ENCODE measurements at places on chromosomes 7 and 10.

GRCh38 chr10:90947030-90947960 lies 26.4 kb upstream of the ANKRD1 start:
- DNase-seq, result no peak

DNA sequence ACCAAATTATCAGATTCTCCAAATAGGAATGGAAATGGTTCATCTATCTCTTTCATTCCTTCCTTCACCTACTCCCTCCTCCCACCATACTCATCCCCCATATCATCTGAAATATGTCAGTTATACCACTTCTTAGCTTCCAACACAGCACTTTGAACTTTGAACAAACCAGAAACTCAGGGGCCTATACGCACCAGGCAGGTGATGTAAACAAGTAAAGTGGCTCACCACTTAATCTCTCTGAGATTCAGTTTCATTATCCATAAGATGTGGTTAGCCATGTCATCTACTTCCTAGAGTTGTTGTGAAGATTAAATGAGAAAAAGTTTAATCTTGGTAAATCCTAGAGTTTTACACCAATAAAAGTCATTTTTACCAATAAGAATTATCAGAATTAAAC lies 65.9 kb upstream of the LRRN3 start:
- DNase-seq, result no peak

DNA sequence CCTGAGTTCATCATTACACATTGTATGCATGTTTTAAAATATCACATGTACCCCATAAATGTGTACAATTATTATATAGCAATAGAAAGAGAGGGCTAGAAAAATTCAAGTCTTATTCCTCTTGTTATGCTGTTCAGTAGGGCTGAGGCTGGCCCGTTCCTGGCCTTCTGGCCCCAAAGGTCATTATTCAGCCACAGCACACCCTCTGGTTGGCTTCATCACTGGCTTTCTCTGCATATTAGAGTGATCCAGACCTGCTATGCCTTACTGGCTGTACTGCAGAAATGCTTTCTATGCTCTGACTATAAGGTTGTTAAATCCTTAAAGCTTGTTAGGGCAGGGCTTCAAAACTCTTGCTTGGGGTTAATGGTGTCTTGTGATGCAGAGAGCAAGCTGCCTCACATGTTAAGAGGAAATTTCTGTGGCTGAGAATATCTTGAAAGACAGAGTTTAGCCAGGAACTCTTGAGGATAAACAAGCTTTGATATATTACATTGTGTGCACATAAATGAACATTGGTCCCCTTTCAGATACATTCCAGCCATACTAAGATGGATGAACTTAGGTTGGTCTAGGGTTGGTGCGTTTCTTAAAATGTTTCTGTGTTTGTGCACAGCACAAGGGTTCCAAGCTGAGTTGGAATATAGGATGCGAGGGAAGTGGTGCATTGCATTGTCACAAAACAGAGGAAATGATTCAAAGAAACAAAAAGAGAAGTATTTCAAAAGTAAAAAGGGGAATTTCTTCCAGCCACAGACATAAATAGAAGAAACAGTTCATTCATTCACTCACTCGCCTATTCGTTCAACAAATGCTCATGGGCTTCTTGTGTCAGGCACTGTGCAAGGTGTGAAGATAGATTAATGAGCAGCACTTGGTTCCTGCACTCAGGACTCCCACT lies 61.6 kb upstream of the WDR11 start:
- no peak for DNase-seq

- DNase-seq, result no peak
These were observed 359.8 kb upstream of the KLF6 start for GRCh38 chr10:4144817-4145216.

GRCh38 chr10:30098629-30099028 lies 39.2 kb upstream of the JCAD start:
- DNase-seq, result no peak

DNA sequence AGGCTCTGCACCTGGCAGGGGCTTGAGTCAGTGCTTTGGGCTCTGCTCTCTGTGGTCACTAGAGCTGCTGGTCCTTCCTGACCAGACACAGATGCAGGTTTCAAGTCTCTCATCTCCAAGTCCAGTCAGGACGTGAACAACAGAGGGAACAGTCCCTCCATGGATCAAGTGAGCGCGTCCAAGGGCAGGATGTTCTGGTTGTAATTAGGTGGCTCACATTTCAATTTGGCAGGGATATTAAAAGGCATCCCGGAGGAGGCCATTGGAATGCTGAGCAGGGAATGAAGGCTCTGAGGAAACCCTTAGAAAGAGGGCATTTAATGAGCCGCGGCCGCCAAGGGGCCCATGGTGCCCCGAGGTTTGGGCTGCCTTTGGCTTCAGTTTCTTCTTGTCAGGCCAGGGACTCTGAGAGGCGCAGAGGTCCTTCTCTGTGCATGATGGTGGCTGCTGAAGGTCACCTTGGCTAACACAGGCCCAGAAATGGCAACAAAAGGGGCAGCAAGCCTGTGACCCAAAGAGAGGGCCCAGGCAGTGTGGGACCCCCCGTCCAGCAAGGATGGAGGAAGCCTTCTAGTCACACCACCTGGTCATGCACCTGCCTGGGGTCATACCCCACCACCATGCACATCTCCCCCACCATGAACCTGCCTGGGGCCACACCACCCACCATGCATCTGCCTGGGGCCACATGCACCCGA lies 30.7 kb upstream of the INPP5A start:
- peak; percentile 64 for DNase-seq

DNA sequence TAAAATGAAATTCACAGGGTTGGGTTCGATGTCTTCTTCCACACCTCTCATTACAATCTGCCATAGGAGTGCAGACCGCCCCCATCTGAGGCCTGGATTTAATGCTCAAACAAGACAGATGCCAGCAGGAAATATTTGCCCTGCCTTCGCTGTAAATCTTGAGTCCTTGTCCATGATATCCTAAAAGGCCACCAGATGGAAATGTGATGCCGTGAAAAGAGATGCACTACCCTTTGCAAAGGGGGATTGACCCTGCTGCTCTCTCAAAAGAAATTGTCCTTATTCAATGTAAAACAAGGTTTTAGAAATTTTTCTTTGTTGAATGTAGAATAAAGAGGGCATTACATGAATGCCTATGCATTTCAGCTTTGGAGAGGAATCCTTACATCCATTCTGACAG lies 37.5 kb downstream of the AGAP4 start:
- DNase-seq, result no peak

GRCh38 chr10:740936-741431 lies 51.5 kb upstream of the DIP2C start:
- no peak for DNase-seq

- DNase-seq, result no peak
These were observed at the start of gene MALRD1 for GRCh38 chr10:19048489-19048888. TSS of gene MALRD1 (plus strand) at chr10:19048801. CDS start at chr10:19048939, 138 bp downstream.

GRCh38 chr7:47211519-47211973 lies 370.4 kb downstream of the TNS3 start:
- DNase-seq, result no peak

DNA sequence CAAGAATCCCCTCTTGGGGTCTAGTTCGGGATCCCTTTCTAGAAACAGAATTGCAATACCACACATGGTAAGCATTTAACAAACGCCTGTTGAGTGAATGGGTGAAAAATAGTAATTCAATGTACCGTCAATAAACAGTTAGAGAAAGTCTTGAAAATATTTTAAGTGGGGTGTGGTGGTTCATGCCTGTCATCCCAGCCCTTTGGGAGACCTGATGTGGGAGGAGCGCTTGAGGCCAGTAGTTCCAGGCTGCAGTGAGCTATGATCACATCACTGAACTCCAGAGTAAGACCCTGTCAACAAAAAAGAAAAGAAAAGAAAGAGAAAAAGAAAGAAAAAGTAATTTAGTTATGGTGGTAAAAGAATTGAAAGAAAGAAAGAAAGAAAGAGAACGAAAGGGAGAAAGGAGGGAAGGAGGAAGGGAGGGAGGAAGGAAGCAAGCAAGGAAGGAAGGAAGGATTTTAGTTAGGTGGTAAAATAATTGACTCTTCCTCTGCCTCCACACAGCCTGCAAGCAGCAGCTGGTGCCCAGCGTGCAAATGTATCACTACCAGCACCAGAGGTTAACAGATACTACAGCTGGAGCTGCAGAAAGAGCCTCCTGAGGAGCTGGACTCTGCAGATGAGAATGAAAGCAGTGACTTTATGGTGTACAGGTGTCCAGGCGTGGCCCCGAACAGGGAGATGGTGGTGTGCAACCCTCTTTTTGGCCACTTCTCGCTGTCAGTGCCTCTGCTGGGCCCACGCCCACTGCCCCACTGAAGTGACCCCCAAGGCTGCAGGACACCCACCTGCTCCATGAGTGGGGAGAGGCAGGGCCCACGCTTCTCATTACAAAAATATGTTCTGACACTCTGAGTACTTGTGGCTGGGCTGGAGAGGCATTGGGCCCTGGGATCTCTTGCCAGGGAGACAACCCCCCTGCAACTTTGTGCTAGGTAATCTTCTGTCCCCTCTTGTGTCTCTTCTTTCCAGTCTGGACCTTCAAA lies 135.4 kb downstream of the BAMBI start:
- no peak for DNase-seq

DNA sequence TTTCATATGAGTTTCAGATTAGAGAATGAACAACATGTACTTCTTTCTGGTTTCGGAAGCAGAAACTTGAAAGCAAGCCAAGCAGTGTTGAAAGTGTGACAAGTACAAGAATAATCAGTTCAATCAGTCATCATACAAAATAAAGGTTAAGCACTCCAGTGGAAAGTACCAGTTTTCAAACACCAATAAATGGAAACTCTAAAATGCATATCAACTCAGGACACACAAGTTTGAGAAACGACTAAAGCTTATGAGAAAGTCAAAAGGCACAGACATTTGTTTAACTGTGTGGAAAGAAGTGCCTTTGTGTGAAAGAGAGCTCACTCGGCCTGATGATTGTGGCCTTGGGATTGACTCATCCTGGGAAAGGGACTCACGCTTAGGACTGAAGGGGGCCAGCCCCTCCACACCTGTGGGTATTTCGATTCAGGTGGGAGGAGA lies 60.6 kb upstream of the AKR1C1 start:
- no peak for DNase-seq

GRCh38 chr7:127941476-127942210 lies 89.6 kb downstream of the LRRC4 start:
- no peak for DNase-seq

GRCh38 chr7:51077316-51077986 lies 239.2 kb downstream of the COBL start:
- DNase-seq, result no peak

DNA sequence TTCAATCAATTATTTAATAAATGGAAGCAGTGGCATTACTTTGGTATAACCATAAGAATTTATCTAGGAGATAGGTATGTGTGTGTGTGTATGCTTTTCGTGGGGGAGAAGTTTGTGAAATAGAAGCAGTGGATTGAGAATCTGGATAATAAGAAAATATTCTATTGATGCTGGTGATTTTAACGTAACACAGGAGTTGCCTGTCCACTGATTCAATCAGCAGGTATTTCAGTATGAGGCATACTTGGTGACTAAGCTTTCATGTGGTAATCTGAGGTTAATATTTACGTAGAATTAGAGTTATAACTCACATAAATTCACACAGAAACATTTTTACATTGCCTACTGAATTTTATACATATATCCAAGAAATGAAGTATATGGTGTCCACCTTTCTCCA lies 568.0 kb downstream of the ZWINT start:
- no peak for DNase-seq

DNA sequence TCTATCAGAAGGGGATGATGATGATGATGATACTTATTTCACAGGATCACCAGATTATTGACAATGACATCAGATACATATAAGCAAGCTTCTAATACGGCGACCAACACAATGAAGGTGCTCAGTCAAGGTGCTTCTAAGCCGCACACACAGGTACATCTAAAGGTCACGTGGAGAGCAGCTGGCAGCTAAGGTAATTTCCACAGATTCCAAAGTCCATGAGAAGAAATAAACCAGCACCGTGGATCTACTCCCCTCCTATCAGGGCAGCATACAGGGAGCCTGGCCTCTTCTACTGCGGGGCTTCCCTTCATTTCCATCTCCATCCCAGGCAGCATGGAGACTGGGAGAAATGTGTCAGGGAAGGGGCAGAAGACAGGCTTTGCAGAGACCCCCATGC lies 37.5 kb downstream of the DENND11 start:
- DNase-seq, result no peak

- DNase-seq, result no peak
These were observed 20.7 kb downstream of the ABI1 start for GRCh38 chr10:26839966-26840627.

DNA sequence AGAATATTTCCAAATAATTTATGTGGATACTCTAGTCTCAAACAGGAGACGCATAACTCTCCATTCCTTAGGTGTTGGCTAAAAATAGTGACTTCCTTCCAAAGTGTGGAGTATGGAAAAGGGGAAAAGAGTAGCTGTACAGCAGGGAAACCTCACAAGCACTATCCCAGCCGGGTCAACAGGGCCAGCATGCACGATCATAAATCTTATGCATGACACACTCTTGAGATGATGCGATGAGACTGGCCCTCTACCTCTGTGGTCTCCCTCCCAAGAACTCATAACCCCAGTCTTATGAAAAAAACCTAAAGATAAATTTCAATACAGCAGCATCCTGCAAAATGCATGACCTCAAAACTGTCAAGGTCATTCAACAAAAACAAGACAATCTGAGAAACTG lies 197.3 kb downstream of the TEX36 start:
- DNase-seq, result no peak

DNA sequence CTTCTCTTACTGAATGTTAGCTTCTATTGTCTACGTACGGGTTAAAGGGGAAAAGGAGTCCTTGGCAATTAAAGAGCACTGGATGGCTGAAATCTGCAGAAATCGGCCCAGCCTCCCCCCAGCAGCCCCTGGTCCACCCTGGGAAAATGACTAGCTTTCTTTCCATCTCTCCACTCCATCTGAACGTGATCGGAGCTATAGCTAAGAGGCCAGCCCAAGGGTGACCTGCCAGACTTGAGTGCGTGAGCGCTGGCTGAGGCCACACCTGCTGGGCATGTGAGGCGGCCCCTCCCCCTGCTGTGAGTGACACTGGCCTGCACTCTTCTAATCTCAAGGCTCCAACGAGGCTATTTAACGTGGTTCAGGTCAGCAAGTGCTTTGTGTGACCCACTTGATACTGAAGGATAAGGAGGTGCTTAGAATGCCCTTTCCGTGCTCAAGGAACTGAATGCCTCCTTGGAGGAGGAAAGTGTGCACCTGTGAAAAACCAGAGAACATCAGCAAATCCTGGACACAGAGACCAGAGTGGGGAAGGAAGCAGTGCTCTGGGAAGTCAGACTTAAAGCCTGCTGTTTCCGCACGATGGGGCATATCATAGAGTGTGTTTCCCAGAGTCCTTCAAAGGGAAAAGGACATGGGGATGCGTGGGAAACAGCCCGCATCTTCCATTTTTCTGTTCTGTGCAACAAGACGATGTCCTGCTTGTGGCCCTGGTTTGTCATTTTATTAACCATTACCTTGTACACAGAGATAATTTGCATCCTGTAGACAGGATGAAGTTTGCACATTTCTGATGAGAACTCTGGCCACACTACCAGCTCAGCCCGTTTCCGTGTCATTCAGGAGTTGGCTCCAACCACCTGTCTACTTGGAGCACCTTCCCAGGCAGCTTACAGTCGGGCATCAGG lies 12.5 kb upstream of the MNX1 start:
- DNase-seq, result no peak

GRCh38 chr7:135993950-135994349 lies 16.8 kb upstream of the MTPN start:
- DNase-seq, result no peak

GRCh38 chr7:26417911-26418413 lies 126.3 kb downstream of the SNX10 start:
- DNase-seq, result no peak

Data from cerebellum (tissue), 4 donors.